ENCODE measurements at places on chromosomes 5 and 9.
A peak's percentile ranks its signal among the peaks of the same experiment; 100 is the strongest.

DNA sequence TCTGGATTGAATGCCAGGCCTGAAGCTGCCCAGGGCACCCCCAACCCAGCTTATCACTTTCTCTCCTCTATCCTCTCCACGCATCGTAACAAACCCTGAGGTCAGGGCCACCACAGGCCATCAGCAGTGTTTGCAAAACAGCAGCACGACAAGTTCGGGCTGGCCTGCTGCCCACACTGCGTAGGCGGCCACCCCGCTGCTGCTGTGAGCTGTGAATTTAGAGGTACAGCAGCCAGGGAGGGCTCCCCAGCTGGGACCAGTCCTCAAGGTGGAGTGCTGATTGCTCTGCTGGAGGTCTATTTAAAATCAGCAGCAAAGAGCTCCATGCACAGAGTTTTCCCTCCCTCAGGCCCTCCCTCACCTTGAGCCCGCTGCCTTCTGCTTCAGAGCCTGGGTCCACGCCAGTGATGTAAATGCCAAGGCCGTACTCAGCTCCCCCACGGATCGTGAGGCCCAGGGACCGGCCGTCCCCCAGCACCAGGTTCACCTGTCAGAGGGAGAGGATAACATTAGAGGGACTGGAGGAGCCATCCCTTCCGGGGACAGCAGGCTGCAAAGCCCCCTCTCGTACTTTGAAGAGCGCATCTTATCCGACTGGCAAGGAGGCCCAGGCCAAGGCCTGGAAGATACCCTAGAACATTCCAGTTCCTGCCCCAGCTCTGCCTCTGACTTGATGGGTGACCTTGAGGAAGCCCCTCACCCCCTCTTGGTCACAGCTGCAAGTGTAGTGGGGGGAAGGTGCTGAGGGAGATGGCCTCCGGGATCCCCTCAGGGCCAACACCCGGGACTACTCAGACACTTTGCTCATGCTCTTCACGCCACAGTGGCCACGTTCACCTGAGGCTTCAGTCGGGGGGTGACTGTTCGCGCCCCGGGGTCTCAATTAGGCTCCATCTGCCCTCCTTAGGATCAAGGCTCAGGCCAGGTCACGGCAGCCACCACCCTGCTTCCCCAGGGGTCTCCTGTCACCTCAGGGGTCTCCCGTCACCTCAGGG is 39.1 kb downstream of the WHRN start:
- no peak for DNase-seq

- DNase-seq: peak; percentile 97
Observed at GRCh38 chr5:34915139-34915855, at the start of the genes BRIX1 and RAD1. Gene BRIX1 (plus strand): TSS chr5:34915711. CDS start chr5:34915739, 28 bp downstream. Gene RAD1 (minus strand): TSS chr5:34915504. CDS start chr5:34914892, 612 bp downstream.

- DNase-seq: no peak
Observed at GRCh38 chr5:135387629-135387960, 11.4 kb downstream of the MACROH2A1 start.

DNA sequence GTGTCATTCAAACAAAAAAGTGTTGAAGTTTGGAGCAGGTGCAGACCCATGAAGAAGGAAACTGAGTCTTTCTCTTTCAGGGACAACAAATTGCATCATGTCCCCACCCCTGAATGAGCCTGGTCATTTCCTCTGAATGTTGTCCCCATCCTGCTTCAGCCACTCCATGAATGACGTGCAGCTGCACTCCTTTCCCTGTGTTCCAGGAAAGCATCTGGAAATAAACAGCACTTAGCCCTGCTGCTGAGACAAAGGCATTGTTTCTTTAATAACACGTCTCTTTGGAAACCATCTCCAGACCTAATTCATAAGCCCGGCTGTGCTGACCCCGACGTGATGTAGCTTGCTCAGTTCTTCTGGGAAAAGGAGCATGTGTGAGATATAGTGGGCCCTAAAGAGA is 682.3 kb downstream of the BRINP1 start:
- DNase-seq: no peak

GRCh38 chr9:106916466-106917235 is 53.7 kb downstream of the ZNF462 start:
- DNase-seq: no peak

GRCh38 chr5:59665086-59665831 is 228.3 kb downstream of the PDE4D start:
- DNase-seq: no peak

DNA sequence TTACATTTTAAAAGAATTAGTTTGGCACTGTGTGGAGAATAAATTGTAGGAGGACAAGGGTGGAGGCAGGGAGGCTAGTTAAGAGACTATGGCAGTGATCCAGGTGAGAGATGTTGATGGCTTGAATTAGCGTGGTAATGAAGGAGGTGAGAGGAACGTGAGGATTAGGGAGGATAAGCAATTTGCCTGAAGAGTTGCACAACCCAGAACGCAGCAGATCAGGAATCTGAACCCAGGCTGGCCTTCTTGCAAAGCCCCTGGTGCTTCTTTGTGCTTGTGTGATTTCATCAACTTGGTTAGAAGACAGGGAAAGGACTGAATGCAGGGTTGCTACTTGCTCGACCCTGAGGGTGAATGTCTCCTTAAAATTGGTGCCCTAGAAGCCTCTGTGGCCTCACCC is 6.9 kb upstream of the SCAMP1 start:
- no peak for DNase-seq

GRCh38 chr5:143733665-143734455 is 78.1 kb upstream of the HMHB1 start:
- DNase-seq: no peak

GRCh38 chr5:124071039-124071438 is 559.1 kb downstream of the CSNK1G3 start:
- no peak for DNase-seq

- no peak for DNase-seq
Observed at GRCh38 chr9:80233906-80234305, 662.1 kb downstream of the TLE4 start.

DNA sequence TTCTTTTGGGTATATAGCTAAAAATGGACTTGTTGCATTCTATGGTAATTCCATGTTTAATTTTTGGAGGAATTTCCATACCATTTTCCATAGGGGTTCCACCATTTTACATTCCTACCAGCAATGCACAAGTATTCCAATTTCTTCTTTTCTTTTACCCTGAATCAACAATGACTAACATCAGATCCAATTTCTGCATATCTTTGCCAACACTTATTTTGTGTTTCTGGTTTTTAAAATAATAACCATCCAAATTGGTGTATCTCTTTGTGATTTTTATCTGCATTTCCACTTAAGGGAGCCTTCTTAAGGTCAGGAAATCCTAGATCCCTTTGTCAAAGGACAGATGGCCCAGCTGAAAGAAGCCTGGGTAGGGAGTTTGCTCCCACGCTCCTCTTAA is 29.5 kb upstream of the SMU1 start:
- DNase-seq: no peak

GRCh38 chr9:99076483-99077171 is 28.3 kb upstream of the TGFBR1 start:
- DNase-seq: no peak

- peak; percentile 87 for DNase-seq
Observed at GRCh38 chr5:96868603-96869371, 7.5 kb upstream of the ERAP2 start.

DNA sequence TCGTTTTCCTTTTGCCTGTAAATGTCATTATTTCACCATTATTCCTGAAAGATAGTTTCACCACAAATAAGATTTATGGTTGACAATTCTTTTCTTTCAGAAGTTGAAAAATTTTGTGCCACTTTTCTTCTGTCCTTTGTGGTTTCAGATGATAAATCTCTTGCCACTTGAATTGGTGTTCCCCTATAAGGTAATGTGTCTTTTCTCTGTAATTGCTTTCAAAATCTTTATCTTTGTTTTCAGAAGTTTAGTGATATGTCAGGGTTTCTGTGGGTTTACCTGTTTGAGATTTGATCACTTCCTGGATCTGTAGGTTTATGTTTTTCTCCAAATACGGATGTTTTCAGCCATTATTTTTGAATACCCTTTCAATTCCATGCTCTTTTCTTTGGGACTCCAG is 14.6 kb downstream of the RASA1 start:
- no peak for DNase-seq

GRCh38 chr5:93433422-93433821 is 147.6 kb downstream of the NR2F1-AS1 start:
- no peak for DNase-seq

DNA sequence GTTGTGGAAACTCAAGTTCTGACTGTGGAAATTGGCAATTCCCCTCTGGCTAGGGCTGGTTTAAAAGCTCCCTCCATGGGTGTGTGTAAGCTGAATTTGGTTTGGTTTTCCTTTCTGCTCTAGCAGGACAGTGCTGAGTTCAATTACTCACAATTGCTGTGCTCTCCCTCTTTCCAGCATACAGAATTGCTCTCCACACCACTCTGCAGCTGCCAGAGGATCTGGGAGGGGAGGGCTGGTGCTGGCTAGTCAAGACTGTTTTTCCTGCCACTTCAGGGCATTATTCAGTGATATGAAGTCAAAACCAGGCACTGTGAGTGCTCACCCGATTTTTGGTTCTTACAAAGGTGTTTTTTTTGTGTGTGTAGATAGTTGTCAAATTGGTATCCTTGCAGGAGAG is 336.9 kb upstream of the SLC24A2 start:
- DNase-seq: no peak

- no peak for DNase-seq
Observed at GRCh38 chr9:116628716-116629115, 58.4 kb upstream of the TRIM32 start.

DNA sequence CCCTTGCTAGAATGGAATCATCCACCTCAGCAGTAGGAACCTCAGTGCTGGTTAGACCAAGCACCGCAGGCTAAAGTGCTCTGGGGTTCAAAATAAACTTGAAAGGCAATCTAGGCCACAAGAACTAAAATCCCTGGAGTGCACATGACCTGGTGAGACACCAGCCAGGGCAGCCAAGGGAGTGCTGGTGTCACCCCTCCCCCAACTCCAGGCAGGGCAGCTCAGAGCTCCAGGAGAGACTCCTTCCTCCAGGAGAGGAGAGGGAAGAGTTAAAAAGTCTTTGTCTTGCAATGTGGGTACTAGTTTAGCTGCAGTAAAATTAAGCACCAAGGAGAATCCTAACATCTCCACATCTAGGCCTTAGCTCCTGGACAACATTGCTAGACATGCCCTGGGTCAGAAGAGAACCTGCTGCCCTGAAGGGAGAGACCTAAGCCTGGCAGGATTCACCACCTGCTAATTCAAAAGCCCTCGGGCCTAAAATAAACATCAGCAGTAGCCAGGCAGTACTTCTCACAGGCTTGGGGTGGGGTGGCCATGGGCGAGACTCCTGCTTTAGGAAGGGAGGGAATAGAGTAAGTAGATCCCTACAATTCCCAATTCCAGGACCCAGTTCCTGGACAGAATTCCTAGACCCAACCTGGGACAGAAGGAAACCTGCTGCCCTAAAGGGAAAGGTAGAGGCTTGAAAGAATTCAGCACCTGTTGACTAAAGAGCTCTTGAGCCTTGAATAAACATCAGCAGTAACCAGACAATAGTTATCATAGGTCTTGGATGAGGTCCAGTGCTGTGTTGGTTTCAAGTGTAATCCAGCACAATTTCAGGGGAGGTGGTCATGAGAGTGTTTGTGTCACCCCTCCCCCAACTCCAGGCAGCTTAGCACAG is 25.8 kb downstream of the UGT3A2 start:
- no peak for DNase-seq

- no peak for DNase-seq
Observed at GRCh38 chr5:169336242-169336641, 35.3 kb upstream of the SLIT3 start.

- no peak for DNase-seq
Observed at GRCh38 chr9:136645903-136646754, 16.6 kb upstream of the EGFL7 start.

- DNase-seq: no peak
Observed at GRCh38 chr9:115498303-115498702, 380.3 kb upstream of the TNC start.

GRCh38 chr5:103393101-103393754 is 134.7 kb downstream of the MACIR start:
- no peak for DNase-seq

DNA sequence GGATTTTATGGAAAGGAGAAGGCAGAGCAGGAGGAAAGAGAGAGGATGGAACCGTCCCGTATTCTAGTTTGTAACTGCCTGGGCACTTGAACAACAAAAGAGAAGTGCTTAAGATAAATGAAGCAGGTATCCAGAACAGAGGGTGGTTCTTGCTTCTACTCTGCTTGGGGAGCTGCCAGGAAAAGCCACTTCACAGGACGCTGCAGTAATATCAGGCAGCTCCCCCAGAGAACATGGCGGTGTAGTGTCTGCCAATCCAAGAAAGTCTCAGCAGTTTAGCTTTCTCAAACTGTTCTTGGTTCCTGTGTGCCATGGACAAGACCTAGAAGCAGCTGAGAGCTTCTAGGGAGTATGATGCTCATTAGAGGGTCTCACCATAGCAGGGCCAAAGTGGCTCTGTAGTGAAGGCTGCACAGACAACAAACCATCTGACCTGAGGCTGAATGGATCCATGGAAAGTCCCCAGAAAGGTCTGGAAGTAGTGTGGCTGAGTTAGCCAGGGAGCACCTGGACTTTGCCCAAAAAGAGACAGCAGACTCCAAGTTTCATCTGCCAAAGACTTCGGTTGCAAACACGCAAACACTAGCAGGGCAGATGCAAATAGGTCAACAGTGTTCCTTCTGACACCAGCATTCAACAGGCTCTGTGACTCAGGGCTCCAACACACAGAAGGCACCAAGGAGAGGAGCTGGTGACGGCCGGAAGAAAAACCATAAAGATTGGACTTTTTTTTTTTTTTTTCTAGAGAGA is 72.2 kb upstream of the TNFSF8 start:
- DNase-seq: no peak

DNA sequence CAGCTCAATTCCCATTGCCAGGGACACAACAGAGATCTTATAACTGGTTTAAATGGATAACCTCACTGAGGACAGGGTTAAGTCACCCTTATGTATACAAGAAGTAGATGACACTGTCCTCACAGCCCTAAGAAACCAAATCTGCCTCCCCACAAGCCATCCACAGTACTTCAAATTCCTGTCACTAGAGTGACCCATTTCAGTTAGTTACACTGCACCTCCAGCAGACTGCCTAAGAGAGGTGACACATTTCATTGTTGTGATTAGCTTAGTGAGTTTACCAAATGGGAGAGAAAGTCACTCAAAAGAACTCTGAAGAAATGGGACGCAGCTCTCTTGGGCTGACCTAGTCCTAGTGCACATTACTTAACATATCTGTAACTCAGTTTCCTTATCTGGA is 53.6 kb upstream of the HTR1A start:
- DNase-seq: no peak

GRCh38 chr5:125251703-125252102 is 505.3 kb upstream of the ZNF608 start:
- DNase-seq: no peak

GRCh38 chr5:73437101-73437776 is 11.3 kb downstream of the FOXD1 start:
- DNase-seq: no peak

DNA sequence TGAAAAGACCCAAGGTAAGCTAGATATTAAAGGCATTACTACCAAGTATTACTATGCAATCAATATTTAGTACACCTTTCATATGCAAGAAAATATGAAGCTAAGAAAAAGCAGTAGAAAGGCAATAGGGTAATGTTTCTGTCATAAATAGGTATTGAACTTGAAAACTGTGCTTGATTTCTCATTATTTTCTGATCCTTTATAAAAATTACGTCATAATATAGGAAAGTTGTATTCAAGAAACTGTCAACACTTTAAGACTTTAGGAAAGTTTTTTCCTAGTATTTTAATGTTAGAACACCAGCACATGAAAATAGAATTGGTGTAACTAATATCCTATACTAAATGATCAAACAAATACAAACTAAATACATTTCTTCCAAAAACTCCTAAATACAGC is 133.2 kb downstream of the EDIL3 start:
- DNase-seq: no peak
